Mesothelial cell of epicardium (in vitro differentiated cells): ENCODE measurements at places on chromosomes 7 and 10. TPM values are rescaled to one million over a fixed set of nuclear protein-coding genes. Genes with fewer than 3 reads are reported as not detected.

Gene CLRN3
- not detected in 3 replicates for total RNA-seq

Gene SFXN2
- total RNA-seq: 33.3 to 36.8 TPM (median 34.9 TPM) in 3 replicates

Gene ADRB1
- total RNA-seq: 0.07 to 0.18 TPM in 2 of 3 replicates, not detected in the other

Gene GIMAP1
- total RNA-seq: not detected in 3 replicates

Gene GATA3
- 59.6 to 67.4 TPM (median 63.6 TPM) in 3 replicates for total RNA-seq

Gene IDI2
- total RNA-seq: not detected in 3 replicates

Gene ITIH5
- 17.2 to 21.0 TPM (median 20.9 TPM) in 3 replicates for total RNA-seq

GRCh38 chr10:79266543-79267312, 80.5 kb upstream of the PPIF start:
- no peak for DNase-seq

GRCh38 chr10:116278846-116279245, 5.8 kb upstream of the GFRA1 start:
- DNase-seq: no peak

- no peak for DNase-seq
These were observed 176.2 kb upstream of the ZMIZ1 start for GRCh38 chr10:78892338-78893176.

GRCh38 chr7:30938435-30939316, 25.1 kb upstream of the GHRHR start:
- DNase-seq: peak; percentile 66

DNA sequence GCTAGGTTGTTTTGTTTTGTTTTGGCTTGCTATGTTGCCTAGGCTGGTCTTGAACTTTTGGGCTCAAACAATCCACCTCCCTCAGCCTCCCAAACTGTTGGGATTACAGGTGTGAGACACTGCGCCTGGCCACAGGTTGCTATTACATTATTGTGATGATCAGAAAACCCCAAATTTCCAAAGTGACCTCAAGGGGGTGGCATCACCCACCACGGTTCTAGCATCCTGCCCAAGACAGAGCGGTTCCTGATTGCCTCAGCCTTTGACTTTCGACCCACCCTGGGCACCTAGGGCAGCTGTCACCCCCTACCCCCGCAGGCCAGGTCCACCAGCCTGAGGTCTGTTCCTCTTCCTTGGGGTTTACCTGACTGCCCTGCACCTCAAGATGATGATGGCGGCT, 28.4 kb downstream of the SBDS start:
- no peak for DNase-seq

GRCh38 chr10:21727452-21728168, 193.6 kb downstream of the MLLT10 start:
- DNase-seq: no peak

DNA sequence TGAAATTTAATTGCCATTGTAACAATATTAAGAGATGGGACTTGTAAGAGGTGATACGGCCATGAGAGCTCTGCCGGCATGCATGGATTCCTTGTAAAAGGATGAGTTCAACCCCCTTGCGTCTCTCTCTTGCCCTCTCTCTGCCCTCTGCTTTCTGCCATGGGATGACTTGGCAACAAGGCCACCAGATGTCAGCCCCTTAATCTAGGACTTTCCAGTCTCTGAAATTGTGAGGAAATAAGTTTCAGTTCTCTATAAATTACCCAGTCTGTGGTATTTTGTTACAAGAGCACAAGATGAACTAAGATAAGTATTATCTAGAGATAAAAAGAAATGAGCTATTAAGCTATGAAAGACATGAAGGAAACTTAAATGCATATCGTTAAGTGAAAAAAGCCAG, 145.7 kb upstream of the AHR start:
- no peak for DNase-seq

- DNase-seq: no peak
These were observed 421.4 kb downstream of the PLXNA4 start for GRCh38 chr7:132154695-132155471.

DNA sequence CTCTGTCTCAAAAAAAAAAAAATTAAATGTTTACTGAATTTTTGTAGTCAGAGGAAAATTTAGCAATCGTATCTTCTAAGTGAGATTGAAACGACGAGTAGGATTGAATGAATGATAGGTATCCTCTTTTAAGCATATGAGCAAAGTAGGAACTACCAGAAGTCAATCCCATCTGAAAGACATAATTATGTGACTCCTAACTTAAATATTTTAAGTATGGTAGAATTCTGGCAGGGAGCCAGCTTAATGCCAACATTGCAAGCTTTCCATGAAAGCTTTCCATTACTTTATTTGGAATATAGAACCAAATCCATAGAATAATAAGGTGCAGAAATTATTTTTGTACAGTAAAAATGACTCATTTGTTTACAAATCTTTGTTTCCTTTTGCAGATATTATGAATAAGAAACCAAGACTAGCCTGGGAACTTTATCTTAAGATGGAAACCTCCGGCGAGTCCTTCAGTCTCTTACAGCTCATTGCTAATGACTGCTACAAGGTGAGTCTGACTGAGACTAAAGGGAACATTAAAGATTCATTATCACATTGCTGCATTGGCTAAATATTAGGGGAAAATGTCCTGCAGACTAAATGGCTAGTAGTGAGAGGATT, 50.2 kb upstream of the UBN2 start:
- no peak for DNase-seq

DNA sequence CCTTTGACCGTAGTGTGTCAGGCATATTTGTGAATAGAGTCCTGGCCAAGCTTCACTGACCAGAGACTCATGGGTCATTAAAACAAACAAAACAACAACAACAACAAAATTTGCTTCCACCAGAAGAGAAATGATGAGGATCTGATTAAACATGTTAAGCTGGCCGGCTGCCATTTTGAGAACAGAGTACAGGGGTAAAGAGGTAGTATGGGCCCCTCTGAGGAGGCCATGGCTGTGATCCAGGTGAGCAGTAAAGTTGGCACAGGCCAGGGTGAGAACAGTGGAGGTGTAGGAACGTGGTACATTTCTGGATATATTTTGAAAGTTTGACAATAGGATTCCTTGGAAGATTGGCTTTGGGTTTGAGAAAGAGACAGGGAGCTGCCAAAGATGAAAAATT, 252.5 kb downstream of the TWIST1 start:
- DNase-seq: no peak

DNA sequence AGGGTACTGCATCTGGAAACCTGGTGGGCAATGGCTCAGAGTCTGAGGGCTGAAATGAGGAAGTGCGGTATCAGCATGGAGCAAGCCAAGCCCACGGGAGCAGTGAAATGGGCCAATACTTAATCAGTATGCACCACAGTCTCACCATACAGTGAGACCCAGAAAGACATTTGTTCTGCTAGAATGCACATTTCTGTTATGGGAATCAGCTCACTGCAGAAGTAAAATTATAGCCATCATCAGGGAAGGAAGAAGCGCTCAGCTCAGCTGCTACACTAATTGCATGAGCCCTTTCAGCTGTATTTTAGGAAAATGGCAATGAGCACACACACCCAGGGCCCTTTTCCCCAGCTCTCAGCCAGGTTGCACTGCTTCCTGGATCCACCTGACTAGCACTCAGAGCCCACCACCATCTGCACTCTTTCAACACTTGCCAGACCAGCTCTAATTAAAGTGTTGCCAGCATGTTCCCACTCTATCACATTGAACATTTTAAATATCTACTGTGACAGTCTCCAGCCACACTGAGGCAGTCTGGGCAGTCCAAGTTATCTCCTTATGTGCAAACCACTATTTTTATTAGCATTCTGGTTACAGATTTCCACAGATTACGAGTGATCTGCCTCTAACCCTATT, 44.2 kb upstream of the PIK3AP1 start:
- DNase-seq: no peak

GRCh38 chr7:136184719-136185118, 207.6 kb upstream of the MTPN start:
- no peak for DNase-seq

DNA sequence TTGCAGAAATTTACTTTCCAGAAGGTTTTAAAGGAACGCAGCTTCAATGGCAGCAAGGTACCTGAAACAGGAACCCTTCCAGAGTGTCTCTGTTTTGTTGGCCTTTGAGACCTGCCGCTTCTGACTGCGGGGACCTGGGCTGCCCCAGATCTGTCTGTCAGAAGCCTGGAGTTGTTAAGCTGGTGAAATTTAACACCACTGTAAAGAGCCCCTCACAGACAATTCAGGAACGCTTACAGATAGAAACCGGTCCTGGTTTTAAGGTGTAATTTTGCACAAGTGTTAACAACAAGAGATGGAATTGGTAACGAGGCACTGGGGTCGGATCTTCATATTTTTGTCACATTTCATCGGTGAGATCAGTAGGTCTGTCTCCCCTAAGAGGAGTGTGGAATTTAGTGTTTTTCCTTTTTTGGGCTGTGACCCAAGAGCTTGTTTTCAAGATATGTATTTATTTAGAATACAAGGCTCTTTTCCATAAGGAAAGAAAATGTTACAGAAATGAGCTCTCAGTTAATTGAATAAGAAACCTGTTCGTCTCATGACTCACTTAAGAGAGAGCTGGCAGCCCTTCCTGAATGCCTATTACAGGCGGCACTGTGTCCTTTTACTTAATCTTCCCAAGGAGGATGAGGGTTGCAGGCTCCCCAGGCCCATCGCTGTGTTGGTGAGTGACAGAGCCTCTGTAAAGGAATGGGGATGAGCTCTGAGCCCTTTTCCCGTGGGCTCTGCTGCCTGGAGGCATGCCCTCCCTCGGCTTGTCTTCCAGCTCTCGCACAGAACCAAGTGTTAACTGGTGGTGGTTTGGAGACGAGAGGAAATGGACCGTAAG, 168.7 kb downstream of the CUX1 start:
- no peak for DNase-seq

DNA sequence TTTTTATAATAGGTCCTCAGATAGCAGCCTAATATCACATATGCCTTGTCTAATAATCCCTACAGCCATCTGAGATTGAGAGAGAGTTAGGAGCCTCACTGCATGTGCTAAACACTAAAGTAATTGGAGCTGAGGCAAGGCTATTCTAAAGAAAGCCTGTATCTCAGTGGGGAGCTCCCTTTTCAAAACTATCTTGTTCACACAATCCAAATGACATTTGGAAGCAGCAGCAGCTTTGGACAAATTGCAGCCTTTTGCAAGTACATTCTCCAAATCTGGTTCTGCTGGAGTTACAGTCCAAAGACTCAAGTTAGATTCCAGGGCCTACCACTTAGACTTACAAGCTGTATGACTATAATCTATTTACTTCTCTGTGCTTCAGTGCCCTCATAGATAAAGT, 104.5 kb downstream of the MACC1 start:
- no peak for DNase-seq

GRCh38 chr10:75765789-75766096, 334.3 kb downstream of the LRMDA start:
- DNase-seq: no peak

DNA sequence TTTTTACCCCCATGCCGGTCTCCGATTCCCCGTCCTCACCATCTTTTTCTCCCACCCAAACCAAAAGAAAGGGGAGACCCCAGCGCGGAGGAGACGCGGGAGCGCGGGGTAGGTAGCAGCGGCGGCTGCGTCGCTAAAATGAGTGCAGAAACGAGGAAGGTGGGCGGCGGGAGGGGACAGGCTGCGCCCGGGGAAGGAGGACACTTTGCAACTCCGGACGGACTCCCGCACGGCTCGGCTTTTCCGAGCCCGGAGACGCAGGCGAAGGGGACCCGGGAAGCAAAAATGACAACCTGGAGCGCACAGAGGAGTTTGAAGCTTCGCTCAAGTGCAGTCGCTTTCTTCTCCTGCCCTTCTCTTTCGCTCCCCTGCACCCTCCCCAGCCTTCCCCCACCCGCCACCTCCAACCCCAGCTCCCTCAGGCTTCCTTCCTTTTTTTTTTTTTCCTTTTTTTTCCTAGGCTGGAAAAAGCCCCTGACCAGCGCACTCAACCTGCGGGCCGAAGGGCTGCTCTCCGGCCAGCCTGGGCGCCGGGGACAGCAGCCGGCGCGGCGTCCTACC, 453 bp downstream of the SFMBT2 start:
- DNase-seq: peak; percentile 46

DNA sequence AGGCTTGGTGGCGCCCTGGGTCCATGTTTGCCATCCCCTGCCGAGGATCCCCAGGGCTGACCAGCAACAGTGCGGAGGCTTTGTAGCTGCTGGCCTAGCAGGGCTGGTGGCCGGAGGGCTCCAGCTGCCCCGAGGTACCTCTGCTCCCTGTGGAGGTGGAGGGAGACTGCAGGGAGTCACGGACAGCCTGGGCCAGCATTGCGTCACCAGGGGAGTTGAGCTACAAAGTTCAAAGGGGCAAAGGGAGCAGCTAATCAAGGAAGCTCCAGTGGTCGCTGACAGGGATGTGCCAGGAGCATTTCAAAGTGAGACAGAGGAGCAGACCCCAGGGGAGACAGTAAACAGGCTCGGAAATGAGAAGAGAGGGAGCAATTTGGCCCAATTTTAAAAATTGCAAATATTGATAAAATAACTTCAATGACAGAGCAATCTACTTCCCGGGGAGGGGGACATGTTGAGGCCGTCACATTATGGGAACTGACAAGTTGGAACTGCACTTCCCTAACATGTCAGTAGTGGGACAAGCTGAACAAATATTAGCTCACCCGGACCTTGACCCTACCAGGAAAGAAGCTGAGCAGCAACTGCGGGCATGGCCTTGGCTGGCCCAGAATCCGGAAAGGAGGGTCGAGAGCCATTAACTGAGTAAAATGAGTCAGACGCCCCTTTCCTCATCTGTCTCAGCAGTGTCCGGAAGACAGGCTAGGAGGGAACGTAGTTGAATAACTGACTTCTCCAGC, 39.4 kb downstream of the BTBD16 start:
- DNase-seq: no peak

GRCh38 chr10:128123846-128124245, 2.4 kb downstream of the MKI67 start:
- no peak for DNase-seq

DNA sequence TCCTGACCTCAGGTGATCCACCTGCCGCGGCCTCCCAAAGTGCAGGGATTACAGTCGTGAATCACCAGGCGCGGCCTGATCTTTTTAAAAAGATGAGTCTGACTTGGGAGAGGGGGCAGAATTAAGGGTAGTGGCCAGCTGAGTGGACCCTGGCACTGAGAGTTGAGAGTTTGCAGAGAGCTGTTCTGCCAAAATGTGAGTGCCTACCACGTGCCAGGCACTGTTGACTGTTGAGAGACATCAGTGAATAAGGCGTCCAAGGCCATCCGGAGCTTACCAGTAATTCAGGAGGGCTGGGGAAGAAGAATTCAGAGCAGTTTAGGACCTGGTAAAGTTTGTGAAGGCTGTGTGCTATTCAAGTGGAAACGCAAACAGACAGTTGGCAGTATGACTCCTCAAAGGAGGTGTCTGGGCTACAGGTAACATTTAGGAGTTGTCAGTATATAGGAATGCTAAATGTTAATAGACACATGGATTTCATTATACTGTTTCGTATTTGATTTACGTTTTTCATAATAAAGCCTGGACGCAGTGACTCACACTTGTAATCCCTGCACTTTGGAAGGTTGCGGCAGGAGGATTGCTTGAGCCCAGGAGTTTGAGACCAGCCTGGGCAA, 1.5 kb downstream of the NIPSNAP2 start:
- no peak for DNase-seq

DNA sequence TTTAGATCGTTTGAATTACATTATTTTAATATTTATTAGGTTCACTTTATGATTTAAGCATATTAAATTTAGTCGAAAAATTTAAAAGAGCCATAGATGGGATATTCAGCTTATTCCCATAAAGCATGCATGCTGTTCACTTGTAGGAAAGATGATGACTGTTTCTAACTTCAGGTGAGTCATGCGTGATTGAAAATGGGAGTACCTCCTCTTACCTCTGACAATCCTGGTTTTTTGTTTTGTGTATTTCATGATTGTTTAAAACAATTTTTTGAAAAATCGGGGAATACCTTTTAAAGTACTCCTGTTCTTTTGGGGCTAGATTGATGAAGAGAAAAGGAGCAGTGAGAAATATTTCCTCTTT, 1.4 kb downstream of the TNKS2 start:
- no peak for DNase-seq
